ENCODE measurements at places on chromosomes 2 and 18. TPM values are rescaled to one million over a fixed set of nuclear protein-coding genes. Genes with fewer than 3 reads are reported as not detected.
A peak's percentile ranks its signal among the peaks of the same experiment; 100 is the strongest.

- DNase-seq = no peak
These were observed 33.0 kb downstream of the SP140L start for GRCh38 chr2:230360028-230360427.

DNA sequence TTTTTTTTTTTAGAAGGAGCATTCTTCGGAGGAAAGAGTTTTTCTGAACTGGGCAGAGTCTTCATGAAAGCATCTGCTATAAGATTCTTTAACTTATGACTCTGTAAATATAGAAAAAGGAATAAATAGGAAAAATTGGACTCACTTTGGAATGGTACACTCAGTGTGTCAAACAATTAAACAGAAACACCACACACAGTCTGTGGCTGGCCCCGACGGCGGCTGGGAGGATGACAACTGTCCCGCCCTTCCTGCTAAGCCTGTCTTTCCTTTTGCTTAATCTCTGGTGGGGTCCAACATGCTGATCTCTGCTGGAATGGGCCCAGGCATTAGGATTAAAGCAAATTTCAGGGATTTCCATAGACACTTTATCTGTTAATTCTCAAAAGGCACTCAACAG lies 12.5 kb upstream of the RAB31 start:
- no peak for DNase-seq

DNA sequence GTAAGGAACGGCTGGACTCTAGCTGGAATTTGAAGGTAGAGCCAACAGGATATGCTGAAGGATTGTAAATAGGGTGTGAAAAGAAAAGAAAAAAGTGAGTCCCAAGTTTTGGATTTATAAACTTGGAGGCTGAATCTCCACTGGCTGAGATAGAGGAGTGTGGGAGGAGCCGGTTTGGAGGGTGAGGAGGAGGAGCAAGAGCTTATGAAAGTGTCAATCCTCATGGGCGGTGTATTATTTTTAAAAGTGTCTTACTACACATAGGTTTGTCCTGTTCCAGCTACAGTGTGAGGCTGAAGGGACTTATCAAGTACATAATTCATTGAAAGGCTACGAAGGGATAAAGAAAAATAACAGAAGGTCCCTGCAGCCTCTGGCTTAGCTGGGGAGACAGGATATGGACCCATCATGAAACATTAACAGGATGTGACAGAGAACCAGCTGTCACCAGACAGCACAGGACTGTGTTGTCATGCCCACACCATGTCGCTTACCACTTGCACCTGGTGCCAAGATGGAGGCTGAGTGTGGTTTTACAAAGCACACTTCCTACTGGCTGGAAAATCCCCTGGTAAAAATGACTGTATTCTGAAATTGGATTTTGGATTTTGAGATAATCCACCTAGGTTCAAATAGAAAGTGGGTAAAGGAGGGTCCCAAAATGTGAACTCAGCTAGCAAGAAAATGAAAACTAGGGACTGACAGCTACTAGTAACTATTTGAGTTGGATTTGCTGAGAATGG lies 2.5 kb upstream of the MREG start:
- no peak for DNase-seq

- no peak for DNase-seq
These were observed 65.9 kb upstream of the ACAA2 start for GRCh38 chr18:49879271-49879580.

- DNase-seq = no peak
These were observed 91.2 kb upstream of the CCDC195 start for GRCh38 chr2:224807153-224807964.

- no peak for DNase-seq
These were observed 157.9 kb downstream of the CLIP4 start for GRCh38 chr2:29273004-29273684.

GRCh38 chr2:140580532-140581151 lies 1550.2 kb downstream of the LRP1B start:
- DNase-seq = no peak

DNA sequence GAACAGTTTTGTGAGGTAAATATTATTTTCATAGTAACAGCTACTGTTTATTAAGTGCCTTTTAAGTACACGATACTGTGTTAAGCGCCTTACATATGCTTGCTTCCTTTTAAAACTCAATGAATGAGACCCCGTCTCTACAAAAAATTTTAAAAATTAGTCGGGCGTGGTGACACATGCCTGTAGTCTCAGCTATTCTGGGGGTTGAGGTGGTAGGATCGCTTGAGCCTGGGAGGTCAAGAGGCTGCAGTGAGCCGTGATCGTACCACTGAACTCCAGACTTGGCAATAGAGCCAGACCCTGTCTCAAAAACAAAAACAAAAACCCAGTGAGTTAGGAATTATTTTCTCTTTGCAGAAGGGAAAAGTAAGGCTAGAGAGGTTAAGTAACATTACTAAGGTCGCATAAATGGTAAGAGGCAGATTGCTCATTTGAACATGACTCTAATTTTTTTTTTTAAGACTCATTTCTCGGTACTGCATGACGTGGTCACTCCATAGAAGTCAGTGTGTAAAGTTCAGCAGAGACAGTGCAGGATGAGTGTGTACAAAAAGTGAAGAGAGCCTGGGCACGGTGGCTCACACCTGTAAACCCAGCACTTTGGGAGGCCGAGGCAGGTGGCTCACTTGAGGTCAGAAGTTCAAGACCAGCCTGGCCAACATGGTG lies 1.1 kb downstream of the METAP1D start:
- no peak for DNase-seq

- peak; percentile 67 for DNase-seq
These were observed 2.3 kb upstream of the VSNL1 start for GRCh38 chr2:17538022-17538843.

- no peak for DNase-seq
These were observed 219.6 kb upstream of the ID2 start for GRCh38 chr2:8462280-8462679.

DNA sequence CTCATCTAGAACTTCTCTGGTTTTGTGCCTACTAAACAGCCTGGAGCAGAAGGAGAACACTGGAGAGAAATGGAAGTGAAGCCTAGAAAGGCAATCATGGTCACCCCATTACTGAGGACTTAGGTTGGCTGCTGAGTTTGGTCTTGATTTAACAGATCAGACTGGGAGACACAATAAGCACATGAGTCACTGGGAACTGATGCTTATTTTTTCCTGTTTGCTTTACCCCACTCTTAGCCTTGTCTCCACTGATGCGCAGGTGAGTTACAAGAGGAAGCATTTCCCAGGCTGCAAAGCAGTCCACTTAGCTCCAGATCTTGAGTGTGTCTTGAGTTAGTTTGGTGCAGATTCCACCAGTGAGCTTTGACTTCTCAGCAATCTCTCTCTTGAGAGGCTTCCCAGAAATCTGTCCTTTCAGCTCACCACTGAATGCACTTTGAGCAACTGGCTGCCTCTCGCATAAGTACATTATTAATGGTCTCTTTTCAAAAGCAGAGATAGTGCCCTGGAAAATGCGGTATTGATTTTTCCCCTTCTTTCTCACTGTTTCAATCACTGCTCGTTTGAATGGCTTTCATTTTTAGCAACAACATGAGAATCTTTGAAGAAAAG lies 390.2 kb upstream of the SETBP1 start:
- DNase-seq = no peak

GRCh38 chr2:191384829-191385228 lies 139.6 kb downstream of the MYO1B start:
- no peak for DNase-seq

GRCh38 chr2:202842690-202843089 lies 28.9 kb downstream of the ICA1L start:
- DNase-seq = no peak

GRCh38 chr2:43024515-43025011 lies 201.8 kb downstream of the ZFP36L2 start:
- peak; percentile 81 for DNase-seq

DNA sequence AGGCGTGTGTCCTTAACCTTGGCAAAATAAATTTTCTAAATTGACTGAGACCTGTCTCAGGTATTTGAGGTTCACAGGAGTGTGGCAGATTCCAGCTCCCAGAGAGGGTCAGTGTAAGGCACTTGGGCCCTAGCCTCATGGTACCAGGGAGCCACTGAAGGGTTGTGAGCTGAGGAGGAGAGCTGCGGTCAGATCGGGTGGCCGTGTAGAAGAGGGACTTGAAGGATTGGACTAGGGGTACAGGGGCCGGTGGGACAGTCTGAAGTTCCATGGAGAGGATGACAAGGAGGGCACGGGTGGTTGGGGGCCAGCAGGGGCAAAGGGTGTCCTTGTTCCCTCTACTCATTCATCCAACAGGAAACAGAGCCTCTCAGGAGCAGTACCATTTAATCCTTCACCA lies 327.0 kb upstream of the HS6ST1 start:
- DNase-seq = no peak

DNA sequence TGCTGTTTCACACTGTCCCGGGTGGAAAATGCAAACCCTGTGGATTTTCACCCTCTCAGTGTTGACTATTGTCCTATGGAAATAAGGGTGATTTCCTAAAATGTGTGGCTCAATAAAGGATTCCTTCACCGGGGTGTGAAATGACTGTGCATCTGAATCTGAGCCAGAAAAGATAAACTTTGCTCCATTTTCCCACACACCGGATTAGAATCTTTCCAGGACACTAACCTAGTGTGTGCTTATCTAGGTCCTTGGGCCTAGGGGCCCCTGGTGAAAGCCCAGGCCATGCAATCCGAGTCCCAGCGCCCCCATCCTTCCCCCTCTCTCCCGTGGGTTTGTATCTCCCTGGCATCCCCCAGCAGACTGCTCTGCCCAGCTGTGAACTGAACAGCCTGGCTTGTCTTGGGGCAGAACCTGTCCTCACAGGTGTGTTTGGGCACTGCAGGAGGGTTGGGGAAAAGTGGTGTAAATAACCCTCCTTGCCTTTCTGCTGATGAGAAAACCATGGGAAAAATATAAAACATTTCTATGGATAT lies 17.3 kb downstream of the KLHL29 start:
- no peak for DNase-seq

DNA sequence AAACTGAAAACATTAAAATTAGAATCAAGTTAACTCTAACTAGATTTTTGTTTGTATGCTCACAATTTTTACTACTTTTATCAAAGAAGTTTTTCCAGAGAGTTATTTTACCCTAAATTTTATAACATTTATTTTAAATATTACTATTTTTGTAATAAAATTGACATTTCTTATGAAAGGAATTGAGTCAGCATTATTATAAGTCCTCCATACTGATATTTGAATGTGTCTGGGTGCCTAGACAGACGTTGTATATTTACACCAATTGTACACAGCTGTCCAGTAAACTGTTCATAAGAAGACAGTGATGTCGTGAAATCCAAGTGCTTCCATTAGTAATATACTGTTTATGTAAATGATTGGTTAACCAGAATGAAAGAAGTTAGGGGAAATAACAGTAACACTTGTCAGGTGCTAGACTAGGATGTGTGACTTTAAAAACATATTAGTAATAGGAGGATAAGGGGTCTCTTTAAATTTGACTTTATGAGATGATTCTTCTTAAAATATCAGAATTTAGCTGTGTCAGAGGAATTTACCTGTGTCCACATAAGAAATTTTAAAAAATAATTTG lies 73.7 kb downstream of the TANK start:
- no peak for DNase-seq

DNA sequence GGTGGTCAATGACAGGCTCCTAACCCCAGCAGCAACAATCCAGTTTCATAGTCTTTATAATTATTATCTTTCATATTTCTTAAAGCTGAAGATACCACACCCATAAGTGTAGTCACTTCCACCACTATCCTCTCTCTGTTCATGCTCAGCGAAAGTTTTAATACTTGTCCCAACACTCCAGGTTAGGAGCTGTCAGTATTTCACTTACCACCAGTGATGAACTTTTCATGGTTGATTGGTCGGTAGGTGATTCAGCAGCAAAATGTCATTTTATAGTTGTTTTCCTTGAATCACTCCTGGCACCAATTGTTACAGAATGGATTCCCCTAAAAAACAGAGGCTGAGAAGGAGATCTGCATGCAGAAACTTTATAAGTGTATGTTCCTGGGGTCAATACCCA lies 324.9 kb downstream of the CCDC85A start:
- DNase-seq = no peak

- DNase-seq = no peak
These were observed 95.2 kb downstream of the ZCCHC2 start for GRCh38 chr18:62617793-62618591.

GRCh38 chr18:48939205-48940097 lies 11.3 kb downstream of the SMAD7 start:
- peak; percentile 56 for DNase-seq

DNA sequence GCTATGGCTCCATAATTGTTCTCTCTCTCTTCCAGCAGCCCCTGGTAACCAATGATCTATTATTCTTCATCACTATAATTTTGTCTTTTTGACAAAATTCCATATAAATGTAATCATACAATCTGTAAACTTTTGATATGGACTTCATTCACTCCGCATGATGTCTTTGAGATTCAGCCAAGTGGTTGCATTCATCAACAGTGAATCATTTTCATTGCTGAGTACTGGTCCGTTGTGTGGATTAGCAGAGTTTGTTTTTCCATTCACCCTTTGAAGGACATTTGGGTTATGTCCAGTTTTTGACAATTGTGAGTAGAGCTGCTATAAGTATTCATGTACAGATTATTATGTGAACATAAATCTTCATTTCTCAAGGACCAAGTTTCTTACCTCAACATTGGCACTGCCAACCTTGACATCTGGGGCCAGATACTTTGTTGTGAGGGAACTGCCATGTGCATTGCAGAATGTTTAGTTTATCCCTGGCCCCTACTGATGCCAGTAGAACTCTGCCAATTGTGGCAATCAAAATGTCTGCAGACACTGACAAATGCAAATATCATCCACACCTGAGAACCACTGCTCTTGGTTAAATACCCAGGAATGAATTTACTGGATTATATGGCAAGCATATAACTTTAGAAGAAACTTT lies 48.4 kb upstream of the BCL2L11 start:
- DNase-seq = no peak

GRCh38 chr2:1717113-1717512 lies 27.2 kb downstream of the PXDN start:
- DNase-seq = peak; percentile 61

DNA sequence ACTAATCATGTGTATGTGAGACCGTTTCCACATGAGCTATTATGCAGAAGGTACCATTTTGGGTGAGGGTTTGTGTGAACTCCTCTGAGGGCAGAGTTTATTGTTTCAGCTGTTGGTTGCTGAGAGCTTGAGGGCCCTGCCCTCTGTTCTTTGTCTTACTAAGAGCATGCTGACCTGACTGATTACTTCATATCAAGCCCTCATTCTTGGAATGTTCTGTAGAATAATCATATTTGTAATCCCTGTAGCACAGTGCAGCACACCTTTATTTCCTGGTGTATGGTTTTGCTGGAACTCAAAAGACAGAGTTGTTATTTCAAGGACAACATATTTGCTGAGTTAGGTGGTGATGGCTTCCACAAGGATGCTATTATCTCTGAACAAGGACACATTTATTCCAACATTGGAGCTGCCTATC lies 118.5 kb downstream of the GALNT3 start:
- DNase-seq = no peak

GRCh38 chr2:17818235-17818815 lies 2.1 kb downstream of the MSGN1 start:
- DNase-seq = no peak

CDH19 gene
- total RNA-seq = not detected

MAP4K3 gene
- 79.5 TPM for total RNA-seq

TBR1 gene
- 0.09 TPM for total RNA-seq

PRKD3 gene
- total RNA-seq = 95.9 TPM

TEX44 gene
- total RNA-seq = not detected

FKBP1B gene
- total RNA-seq = 58.6 TPM

MAP3K19 gene
- total RNA-seq = not detected

SERPINB11 gene
- not detected for total RNA-seq

LCLAT1 gene
- 21.6 TPM for total RNA-seq

AKAIN1 gene
- total RNA-seq = not detected

PCGF1 gene
- total RNA-seq = 10.9 TPM

MEP1B gene
- not detected for total RNA-seq

DDX1 gene
- 103 TPM for total RNA-seq

CCDC148 gene
- total RNA-seq = 9.3 TPM
